ENCODE measurements at places on chromosomes 5 and 9.

- DNase-seq = no peak
Observed at GRCh38 chr5:88398316-88398715, 129.7 kb upstream of the TMEM161B start.

DNA sequence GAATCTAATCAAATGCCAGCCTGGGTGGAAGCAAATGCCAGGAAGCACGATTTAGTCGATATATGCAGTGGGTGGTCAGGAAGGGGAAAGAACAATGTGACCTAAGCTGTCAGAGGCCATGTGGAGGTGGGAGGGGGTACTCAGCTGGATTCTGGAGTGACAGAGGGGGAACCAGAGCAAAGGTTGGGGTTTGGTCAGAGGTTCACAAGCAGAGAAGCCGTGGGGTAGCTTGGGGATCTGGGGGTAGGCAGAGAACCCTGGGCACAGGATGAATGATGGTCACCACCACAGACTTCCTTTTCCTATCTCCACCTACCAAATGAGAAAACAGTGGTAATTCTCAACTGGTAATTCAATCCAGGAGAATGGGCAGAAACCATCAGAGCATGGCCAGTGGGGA lies 24.1 kb upstream of the ARAP3 start:
- DNase-seq = no peak

DNA sequence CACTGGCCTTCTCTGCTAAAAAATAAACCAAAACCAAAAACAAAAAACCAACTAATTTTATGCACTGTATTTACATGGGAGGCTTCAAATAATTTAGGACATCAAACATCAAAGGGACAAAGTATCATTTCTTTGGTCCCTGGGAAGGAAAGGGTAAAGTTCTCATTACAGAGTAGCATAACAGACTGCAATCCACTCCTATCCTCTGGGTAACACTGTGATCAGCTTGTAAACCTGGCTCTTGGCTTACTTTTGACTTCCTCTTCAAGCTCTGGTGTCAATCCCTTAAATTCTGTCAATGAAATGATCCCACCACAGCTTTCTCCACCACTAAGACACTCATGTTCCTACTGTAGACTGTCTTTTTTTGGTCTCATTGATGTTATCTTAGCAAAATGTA lies 69.8 kb upstream of the VCAN start:
- no peak for DNase-seq

DNA sequence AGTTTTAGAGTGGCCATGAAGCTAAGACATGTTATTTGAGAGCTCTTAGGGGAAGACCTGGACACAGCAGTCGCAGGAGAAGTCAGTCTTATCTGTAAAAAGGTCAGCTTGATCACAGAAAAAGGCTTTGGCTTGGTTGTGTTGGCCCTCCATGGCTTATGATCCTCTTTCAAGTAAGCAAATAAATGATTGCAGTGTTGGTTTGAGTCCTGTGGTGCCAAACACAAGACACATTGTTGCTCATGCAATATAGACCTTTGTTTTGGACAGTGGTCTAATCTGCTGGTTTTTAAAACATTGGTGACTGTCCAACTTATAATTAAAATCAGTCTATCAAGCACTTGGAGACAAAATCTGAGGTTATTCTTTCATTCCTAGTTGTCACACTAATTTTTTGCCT lies 54.0 kb downstream of the DOCK8 start:
- no peak for DNase-seq

GRCh38 chr5:157446412-157446935 lies 13.5 kb upstream of the NIPAL4 start:
- no peak for DNase-seq

- no peak for DNase-seq
Observed at GRCh38 chr9:72478966-72479365, 42.4 kb upstream of the TMC1 start.

DNA sequence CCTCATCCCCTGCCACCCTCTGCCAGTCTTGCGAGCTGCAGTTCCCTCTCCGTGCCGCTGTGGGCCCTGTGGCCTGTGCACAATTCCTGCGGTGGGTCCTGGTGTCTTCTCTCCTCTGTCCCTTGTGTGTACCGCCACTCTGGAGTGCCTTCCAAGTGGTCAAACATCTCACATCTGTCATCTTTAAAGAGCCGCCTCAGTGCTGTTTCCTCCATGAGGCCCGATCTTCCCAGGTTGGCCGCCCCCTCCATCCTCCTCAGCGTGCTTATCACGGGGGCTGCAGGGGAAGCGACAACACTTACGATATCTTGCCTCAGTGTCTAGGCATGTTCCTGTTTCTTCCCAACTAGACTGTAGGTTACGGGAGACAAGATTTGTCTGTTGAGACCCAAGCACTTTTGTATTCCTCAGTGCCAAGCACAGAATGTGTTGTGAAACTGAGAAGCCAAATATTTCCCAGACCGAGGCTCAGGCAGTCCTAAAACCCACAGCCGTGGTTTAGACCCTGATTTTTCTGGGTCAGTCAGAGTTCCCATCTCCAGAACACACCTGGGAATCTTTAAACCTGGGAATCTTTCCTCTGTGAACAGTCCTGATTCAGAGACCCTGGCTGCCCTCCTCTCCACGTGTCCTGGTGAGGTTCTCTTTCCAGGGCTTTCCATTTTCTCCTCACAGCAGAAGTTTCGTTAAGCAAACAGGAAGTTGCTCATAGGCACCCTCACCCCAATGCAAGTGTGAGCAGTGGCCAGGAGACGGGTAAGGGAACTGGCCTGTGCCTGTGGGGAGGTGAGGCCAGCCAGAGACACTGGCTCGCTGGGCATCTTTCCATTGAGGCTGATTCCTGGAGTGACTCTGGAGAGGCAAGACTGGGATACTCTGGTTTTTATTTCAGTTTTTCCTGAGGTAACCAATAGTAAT lies 28.8 kb downstream of the SLC46A2 start:
- DNase-seq = no peak

DNA sequence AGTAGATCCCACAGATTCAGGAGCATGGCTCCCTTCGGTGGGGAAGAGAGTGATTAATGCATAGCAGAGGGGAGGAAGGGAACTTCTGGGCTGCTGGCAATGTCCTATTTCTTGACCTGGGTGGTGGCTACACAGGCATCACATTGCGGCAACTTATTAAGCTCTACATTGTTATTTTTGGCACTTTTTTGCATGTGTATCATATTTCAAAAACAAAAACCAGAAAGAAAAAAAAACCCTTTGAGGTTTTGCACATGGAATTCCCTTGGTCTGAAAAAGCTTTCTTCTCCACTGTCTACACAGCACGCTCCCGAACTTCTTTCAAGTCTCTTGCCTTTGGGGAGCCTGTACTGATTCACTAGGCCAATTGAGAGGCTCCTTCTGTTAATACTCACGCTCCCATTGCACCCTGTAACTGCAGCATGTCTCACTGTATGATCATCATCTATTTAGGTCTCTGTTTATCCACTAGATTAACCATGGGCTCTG lies 25.1 kb downstream of the CEMIP2 start:
- peak; percentile 80 for DNase-seq

DNA sequence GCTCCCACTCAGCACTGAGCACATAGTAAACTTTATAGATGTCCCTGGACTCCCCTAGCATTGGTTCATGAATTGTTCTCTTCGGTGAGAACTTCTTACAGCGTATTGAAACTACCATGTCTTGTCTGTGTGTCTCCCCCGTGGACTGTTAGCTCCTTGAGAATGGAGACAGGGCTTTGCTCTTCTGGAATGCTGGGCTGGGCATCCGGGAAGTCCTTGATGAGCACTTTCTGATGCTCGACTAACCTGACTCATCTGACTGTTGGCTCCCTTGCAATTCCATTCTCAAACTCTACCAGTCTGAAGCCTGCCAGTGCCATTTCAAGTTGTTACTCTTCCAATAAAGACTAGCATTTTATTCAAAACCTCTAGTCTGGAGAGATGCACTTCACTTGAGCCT lies 15.0 kb upstream of the PFDN1 start:
- DNase-seq = peak; percentile 62

- no peak for DNase-seq
Observed at GRCh38 chr5:10169359-10169758, 80.3 kb downstream of the ATPSCKMT start.

DNA sequence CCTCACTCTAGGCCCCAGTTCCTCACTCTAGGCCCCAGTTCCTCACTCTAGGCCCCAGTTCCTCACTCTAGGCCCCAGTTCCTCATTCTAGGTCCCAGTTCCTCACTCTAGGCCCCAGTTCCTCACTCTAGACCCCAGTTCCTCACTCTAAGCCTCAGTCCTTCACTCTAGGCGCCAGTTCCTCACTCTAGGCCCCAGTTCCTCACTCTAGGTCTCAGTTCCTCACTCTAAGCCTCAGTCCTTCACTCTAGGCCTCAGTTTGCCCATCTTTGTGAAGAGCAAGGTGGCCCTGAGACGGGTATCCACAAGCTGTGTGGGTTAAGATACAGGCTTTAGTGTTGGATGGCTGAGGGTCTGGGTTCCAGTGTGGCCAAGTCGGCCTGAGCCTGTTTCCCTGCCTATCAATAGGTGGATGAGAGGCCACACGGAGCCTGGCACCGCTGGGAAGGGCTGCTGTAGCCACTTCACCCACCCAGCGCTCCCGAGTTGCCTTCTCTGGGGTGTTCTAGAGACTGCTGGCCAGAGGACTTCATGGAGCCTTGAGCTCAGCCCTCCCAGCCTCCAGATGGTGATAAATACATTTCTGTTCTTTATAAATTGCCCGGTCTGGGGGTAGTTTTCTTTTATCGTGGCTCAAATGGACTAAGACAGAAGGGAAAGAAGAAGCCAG lies 150.2 kb downstream of the RXRA start:
- no peak for DNase-seq

DNA sequence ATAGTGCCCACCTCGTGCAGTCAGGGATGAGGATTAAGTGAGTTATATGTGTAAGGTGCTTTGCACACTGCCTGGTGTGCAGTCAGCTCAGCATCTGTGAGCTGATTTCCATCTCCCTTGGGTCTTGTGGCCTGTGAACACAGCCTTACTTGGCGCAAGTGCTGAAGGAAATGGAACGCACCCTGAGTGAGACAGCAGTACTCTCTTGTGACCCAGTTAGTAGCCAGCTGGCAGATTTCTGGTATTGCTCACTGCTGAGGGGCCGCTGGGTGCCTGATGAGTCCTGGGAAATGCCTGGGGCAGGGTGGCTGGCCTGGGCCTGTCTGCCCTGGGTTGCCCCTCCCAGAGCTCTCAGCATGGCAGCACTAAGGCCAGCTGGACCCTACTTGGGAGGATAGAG lies 90.9 kb upstream of the BOD1 start:
- DNase-seq = peak; percentile 83

DNA sequence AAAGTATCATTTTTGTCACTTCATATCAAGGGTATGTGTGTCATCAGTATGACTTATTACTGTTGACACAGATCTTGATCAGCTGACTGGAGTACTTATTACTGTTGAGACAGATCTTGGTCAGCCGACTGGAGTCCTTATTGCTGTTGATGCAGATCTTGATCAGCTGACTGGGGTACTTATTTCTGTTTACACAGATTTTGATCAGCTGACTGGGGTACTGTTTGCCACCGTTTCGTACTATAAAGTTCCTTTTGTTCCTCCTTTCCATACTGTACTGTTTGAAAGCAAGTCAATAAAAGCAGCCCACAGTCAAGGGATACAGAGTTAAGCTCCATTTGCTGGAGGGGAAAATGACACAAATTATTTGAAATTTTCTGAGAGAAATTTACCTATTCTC lies 347.3 kb downstream of the CDH12 start:
- DNase-seq = no peak

- no peak for DNase-seq
Observed at GRCh38 chr9:10032166-10032565, 580.6 kb downstream of the PTPRD start.

GRCh38 chr5:50435168-50435567 lies 5.9 kb downstream of the EMB start:
- DNase-seq = no peak

DNA sequence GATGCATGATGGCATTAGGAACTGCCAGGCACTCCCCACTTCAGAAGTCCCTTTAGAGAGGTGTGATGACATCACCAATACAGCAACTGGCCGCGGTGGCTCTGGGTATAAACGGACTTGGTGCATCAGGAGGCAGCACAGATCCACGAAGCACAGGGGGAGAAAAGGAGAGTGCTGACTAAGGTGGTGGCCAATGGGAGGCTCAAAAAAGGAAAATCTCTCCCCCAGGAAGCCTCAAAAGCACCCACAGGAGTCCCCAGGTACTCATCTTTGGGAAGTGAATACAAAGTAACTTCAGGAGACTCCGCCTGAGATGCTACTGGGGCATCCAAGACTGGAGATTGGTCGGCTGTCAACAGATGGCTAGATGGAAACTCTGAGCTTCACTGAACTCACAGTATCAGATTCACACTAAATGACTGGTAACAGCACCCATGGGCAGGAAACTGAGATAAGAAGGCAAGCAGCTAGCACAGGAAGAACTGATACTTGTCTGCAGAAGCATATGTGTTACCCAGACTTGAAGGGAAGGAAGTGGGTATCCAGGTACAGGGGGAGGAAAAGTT lies 7.6 kb downstream of the TTC39B start:
- no peak for DNase-seq

- no peak for DNase-seq
Observed at GRCh38 chr9:127767410-127767809, 11.1 kb downstream of the SH2D3C start.

DNA sequence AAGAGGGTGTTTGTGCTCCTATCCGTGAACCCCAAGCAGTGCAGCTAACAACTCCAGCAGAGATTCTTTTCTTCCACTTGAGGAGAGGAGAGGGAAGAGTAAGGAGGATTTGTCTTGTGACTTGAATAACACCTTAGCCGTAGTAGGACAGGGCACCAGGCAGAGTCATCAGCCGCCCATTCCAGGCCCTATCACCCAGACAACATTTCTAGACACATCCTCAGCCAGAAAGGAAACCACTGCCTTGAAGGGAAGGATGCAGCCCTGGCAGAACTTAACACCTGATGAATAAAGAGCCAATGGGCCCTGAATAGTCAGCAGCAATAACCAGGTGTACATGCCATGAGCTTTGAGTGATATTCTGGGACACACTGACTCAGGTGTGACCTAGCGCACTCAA lies 1013.0 kb upstream of the COX7C start:
- DNase-seq = no peak

GRCh38 chr5:147310059-147310704 lies 75.4 kb downstream of the STK32A start:
- DNase-seq = peak; percentile 90

GRCh38 chr9:113922160-113922559 lies 46.1 kb downstream of the ZNF618 start:
- DNase-seq = no peak

GRCh38 chr5:98768160-98768959 lies 5.1 kb upstream of the RGMB start:
- DNase-seq = peak; percentile 88

- DNase-seq = no peak
Observed at GRCh38 chr5:113197456-113198200, 221.0 kb downstream of the DCP2 start.

GRCh38 chr9:112002847-112003457 lies 106.3 kb downstream of the UGCG start:
- DNase-seq = peak; percentile 89

DNA sequence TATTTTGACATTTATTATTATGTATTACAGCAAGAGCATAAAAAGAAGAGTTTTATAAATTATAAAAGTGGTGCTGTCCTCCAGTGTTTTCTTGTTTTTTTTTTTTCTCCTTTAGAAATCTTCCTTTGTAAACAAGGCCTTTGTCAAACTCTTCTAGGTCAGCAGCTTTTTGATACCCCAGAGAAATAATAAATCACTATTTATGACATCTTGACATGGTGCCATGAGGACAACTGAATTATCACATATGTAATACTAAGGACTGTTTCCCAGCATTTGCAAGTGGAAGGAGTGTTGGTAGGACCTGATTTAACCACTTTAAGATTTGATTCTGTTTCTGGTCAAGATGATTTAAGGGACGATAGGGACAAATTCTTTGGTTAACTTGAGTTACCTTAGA lies 4.6 kb downstream of the SMARCA2 start:
- DNase-seq = no peak

Data from LHCN-M2 (cell line).